ENCODE measurements at places on chromosomes 3 and 15.

DNA sequence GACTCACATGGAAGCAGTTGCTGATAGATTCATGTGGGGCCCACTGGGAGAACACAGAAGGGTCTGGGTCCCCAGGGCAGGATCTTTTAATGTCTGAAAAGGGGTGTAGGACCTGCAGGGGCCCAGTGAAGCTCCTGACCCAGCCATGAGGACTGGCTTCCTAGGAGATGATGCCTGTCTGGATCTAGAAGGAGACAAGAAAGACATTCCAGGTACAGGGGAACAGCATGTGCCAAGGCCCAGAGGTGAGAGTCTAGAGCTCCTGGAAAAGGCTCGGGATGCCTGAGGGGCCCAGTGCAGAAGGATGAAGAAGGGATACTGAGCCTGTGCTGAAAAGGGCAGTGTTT is 4.7 kb upstream of the SEMA3F start:
- no peak for DNase-seq

GRCh38 chr15:90819390-90819789 is 49.0 kb upstream of the FURIN start:
- no peak for DNase-seq

GRCh38 chr3:156641618-156641975 is 32.8 kb upstream of the TIPARP start:
- no peak for DNase-seq

DNA sequence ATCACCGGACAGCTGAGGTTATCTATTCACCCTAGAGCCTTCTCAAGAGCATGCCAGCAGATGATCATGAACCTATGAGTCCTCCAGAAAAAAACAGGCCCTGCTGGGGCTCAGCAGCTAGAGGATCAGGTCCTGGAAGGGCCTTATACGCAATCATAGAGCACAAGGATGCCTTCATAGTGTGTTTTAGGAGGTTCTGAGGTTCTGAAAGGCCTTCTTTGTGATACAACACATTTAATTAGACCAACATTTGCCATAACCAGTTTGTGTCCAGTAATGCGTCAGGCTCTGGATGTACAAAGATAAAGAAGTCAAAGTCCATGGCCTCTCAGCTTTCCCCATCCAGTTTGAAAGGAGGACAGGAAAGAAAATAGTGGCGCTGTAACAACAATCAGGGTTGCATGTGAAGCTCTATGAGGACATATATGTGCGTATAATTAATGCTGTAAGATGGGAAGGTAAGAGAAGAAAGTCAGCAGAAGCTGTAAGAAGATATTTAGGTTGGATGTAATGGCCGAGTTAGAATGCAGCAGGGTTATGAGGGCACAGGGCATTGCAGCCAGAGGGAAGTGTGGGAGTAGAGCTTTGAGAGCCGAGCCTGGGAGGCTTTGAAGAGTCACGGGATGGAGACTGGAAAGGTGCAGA is 302.6 kb upstream of the TBL1XR1 start:
- DNase-seq = no peak

DNA sequence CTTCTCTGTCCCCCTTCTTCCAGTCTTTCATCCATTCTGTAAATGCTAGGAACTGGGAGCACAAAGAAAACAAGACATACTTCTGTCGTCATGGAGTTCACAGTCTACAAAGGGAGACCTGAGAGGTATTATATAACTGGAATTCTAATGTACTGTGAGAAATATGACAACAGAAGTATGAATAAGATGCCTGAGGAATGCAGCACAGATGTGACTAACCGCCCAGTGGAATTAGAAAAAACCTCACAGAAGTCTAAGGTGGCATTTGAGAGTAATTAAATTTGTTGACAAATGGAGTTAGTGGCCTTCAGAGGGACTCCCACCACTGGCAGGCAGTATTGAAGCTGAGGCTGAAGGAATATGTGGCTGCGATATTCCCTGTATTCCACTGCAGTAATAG is 168.5 kb upstream of the FAM3D start:
- no peak for DNase-seq

DNA sequence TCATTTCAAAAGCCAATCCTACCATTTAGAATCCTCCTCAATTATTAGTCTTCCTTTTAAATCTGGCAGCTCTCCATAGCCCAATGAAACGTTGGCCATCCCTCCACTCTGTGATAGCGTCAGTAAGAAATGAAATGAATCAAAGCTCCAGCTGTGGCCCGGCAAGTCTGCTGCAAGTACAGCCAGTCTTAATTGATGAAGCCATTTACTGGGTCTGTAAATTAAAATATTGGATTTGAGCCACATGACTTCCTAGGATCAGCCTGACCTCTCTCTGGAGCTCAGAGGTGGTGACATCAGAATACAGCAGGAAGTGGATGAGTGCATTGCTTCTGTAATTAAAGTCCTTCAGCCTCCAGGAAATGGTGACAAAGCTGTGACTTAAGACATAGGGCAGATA is 347.0 kb upstream of the LMCD1 start:
- DNase-seq = no peak

DNA sequence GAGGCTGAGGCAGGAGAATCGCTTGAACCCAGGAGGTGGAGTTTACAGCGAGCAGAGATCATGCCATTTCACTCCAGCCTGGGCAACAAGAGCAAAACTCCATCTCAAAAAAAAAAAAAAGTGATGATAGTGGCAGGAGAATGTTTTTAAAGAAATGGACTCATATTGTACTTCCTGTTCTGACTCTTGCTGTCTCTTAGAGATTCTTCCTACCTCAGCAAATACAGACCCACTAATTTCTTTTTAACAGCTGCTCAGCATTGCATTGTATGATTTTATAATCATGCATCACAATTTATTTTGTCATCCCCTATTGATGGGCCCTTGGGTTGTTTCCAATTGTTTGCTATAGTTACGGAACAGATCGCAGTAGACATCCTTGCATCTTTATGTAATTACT is 8.8 kb upstream of the ANKDD1A start:
- no peak for DNase-seq

DNA sequence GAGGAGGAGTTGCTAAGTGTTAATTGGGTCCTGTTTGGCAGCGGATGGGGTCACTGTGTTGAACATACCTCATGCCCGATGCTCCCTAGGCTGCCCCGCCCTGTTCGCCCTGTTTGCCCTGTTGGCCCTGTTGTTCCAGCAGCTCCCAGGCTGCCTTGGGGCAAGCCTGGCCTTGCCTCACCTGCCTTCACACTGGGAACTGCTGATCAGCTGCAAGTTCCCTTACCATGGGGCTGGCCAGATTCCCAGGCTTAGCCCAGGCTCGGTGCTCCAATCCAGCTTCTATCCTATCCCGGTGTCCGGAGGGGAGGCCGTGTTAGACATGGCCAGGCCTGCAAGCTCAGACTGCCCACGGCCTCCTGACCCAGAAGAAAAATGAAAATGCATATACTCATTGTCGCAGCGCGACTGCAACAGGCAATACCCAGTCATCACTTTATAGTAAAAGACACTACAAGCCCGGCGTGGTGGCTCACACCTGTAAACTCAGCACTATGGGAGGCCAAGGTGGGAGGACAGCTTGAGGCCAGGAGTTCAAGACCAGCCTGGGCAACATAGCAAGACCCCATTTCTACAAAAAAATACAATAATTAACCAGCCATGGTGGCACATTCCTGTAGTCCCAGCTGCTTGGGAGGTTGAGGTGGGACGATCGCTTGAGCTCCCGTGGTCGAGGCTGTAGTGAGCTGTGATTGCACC is 42.9 kb upstream of the ZNF710 start:
- no peak for DNase-seq

- no peak for DNase-seq
Observed at GRCh38 chr3:16849795-16850194, 35.0 kb upstream of the PLCL2 start.

DNA sequence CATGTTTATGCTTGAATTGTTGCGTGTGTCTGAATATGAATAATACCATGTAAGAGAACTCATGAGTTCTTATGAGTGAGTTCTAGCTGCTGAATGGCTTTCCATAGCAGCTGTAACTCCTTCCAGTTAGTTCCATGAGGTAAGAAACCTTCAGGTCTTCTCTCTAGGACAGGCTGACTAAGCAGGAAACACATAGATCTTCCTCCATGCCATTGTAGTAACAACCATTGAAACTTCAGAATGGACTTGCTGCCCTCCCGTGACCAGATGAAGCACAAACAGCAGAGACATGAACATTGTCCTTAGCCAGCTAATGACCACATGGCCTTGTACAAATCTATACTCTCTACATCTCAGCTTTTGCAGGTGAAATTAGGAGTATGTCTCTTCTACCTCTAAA is 200.0 kb downstream of the ZNF385D start:
- no peak for DNase-seq

- DNase-seq = no peak
Observed at GRCh38 chr3:157423337-157423736, 13.3 kb upstream of the PTX3 start.

Measured in CD8-positive, alpha-beta T cell (primary cell).